ENCODE measurements at places on chromosomes 2 and 18.

- DNase-seq, result no peak
Measured at GRCh38 chr18:45014047-45014501, 333.4 kb downstream of the SETBP1 start.

DNA sequence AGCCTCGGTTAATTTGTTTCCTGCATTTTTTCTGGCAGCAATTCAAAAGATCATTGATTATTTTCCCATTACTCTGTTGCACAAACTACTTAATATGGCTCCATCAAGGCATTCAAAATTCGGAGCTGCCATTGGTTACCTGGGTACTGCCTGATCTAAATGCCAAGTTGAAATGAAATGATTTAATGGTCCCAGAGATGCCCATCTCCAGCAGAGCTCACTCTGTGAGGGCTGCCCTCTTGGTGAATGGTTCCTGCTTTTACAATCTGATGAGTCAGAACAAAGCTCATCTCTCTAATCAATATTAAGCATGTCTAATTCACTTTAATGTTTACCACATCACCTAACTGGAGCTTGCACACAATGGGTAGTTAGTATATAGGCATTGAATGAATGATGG is 126.1 kb downstream of the CTNNA2 start:
- DNase-seq, result no peak

- DNase-seq, result no peak
Measured at GRCh38 chr2:106011380-106011779, 182.7 kb downstream of the UXS1 start.

- DNase-seq, result no peak
Measured at GRCh38 chr2:60407398-60407797, 146.1 kb downstream of the BCL11A start.

DNA sequence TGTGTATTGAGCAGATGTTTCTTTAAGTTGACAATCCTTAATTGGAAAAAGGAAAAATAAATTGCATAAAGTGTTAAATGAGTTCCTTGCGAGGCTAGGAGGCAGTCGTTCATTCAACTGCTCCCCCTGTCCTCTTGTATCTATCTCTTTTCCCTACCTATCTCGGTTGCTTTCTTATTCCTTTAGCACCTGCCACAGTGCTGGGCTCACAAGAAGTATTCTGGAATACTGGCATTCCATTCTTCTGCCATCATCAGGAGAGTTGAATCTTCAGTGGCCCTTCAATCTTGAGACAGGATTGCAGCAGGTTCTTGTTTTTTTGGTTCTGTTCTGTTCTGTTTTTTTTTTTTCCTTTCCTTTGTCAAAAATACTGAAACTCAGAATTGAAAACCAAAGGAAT is 143.1 kb upstream of the AQP4 start:
- DNase-seq, result no peak

GRCh38 chr2:235575904-235576303 is 82.1 kb downstream of the AGAP1 start:
- DNase-seq, result no peak
